ENCODE measurements at places on chromosomes 5 and 9.

- DNase-seq: peak; percentile 54
Observed at GRCh38 chr9:122125158-122125508, 32.0 kb upstream of the TTLL11 start.

GRCh38 chr9:122133263-122133983 lies 26.2 kb downstream of the NDUFA8 start:
- DNase-seq: no peak

- no peak for DNase-seq
Observed at GRCh38 chr9:127705577-127706379, 1.0 kb upstream of the CFAP157 start.

DNA sequence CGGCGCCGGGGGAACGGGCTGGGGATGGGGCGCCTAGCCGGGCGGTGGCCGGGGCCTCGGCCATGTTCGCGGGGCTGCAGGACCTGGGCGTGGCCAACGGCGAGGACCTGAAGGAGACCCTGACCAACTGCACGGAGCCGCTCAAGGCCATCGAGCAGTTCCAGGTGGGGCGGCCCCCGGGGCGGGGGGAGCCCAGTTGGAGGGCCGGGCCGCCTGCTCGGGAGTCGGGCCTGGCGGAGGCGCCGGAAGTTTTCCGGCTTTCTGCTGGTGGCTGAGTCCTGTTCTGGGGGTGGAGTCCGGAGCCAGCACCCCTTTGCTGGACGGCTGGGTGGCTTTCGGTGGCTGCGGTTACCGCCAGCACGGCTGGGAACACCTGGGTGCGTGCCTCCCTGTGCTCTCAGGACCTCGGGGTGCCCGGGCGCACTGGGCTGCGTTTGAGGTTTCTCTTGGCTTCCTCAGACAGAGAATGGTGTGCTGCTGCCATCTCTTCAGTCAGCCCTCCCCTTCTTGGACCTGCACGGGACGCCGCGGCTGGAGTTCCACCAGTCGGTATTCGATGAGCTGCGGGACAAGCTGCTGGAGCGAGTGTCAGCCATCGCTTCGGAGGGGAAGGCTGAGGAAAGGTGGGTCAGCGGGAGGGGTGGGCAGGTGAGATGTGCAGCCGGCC lies 454 bp downstream of the NELFB start:
- no peak for DNase-seq

DNA sequence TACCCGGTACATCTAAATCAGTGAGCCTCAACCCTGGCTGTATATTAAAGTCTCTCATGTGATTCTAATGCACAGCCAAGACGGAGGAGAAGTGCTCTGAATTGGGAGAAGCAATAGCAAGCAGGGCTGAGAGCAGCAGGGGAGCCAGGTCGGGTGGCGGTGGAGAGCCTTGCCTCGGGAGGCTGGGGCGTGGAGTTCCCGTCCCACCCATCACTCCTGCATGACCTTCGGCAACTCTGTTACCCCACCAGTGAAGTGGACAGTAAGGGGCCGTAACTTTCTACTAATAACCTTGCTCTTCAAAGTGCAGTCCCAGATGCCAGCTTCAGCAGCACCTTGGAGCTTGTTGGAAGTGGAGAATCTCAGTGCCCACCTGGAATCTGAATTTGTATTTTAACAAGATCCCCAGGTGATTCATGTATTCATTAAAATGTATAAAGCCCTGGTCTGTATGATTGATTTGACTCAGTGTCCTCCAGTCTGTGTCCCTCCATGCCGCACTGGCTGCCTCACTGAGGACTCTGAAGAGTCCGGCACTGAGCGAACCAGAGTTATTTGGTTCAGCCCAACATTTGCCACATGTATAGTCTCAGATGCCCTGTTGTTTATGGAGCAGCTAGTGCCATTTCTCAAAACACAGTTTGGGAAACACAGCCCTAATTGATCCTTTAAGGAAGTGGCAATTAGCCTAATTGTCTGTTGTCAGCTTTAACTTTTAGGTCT lies 6.5 kb downstream of the ERGIC1 start:
- DNase-seq: no peak

DNA sequence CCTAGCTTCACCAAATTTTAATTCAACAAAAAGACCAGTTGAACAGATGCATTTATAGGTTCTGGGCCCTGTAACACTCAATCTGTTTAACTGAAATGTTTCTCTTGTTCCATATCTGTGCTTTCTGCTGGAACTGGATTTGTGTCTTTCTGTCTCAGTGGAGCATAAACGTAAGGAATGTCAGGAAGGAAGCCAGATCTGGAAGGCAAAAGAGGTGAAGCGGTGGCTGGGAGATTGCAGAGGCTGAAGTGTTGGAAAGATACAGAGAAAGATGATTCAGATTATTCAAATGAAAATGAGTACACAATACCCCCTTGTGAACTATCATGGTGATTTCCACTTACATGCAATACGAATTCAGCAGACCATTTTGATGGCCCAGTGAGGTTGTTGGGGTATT lies 406.8 kb downstream of the BRINP1 start:
- DNase-seq: no peak

DNA sequence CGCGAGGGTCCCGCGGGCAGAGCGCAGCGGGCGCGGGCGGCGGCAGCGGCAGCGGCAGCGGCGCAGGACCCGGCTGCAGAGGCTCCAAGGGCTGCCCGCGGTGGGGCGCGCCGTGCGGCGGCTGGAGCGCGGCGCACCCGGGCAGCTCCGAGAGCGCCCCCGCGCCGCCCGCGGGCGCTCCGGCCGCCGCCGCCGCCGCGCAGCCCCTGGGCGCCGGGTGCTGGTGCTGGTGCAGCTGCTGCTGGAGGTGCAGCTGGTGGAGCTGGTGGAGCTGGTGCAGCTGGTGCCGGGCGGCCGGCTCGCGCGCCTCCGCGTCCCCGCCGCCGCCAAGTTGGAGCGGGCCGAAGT lies 644 bp downstream of the IER5L start:
- no peak for DNase-seq

DNA sequence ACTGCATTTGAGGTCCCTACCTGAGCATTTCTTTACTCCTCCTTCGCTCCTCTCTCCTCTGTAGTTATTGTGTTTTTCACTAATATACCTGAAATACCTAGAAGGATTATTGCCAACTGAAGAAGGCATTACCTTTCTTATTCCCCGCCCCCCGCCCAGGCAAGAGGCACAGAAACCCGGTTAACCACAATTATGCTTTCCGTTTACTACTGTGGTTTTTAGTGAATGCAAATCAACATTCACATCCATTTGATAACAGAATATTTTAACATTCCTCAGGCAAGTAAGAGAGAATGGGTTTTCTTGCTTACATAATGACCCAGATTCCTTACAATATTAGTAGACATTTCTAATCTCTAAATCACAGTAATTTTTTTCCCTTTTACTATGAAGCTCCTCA lies 136.9 kb downstream of the PCSK5 start:
- no peak for DNase-seq

DNA sequence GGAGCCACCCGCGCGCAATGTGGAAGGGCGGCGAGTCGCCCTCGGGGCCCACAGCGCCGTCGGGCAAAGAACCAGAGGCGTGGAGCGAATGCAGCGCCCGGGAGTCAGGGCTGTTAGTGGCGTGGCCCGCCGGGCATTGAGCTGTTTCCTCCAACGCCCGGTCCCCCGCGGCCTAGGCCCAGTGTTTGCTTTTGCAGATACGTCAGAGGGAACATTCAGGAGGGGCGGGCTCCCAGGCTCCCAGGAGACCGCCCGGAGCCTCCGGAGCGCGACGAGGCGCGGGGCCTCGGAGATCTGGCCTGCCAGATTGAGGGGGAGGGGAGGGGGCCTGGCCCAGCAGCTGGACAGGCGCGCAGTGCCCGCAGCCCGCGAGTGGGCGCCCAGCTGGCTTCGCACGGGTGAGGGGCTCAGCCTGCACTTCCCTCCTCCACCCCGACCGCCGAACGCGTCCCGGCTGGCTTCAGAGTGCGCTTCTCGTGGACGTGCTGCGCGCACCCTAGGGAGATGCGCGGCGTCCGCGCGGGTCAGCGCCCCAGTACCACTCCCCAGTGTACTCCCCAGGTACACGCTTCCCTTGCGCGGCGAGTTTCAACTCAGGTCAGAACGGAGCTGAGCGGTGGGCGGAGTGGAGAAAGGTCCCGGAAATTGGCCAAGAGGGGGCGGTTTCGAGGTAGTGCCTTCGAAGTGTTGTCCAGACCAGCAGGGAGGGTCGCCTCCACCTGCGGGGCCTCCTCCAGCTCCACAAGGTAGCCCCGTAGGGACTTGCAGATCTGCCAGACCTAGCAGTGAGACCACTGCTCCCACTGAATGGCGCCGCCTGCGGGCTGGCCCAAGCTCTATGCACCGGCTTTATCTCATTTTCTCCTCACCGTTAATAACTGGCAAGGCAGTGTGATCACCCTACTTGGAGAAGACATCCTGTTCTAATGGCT lies 130.4 kb downstream of the TMEM174 start:
- DNase-seq: peak; percentile 24

- no peak for DNase-seq
Observed at GRCh38 chr5:40962207-40962955, 53.1 kb downstream of the C7 start.

DNA sequence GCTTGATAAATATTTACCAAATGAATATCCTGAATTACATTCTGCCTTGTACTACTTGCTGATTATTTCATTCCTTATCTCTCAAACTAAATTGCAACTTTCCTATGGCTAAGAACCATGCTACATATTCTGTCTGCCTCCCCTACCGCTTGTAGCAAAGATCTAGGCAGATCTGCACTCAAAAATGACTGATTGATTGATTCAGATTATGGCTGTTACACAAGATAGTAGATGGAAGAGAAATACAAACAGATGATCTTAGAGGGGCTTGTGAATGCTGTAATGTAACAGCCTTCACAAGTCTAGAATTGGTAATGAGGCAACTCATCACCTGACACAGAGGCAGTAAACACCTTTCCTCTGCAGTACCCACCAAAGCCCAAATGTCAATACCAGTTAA lies 446.1 kb downstream of the PRELID2 start:
- no peak for DNase-seq

All from NCI-H1436 (cell line).